ENCODE measurements at places on chromosomes 5 and 9.

- no peak for DNase-seq
These were observed 71.9 kb downstream of the KIF4B start for GRCh38 chr5:155085282-155085989.

- no peak for DNase-seq
These were observed 118.8 kb downstream of the ATPSCKMT start for GRCh38 chr5:10130881-10131280.

GRCh38 chr5:139150367-139150999 is 47.7 kb downstream of the SIL1 start:
- no peak for DNase-seq

DNA sequence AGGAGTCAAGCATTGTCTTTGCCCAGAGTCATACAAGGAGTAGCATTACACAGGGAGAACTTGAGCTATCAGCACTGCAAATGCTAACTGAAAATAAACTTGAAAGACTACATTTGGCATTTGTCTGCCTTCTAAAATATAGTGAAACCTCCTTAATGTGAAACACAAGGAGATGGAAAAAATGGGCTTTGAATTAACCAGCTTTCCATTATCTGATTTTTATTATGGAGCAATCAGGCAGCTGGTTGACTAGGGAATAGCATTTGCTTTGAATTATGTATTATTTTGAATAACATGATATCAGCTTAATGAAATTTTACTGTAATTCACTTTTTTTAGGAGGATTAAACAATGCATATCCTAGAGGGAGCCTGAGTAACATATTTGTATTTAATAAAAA is 130.8 kb downstream of the GDNF start:
- no peak for DNase-seq

GRCh38 chr5:143796753-143797152 is 15.2 kb upstream of the HMHB1 start:
- no peak for DNase-seq

- no peak for DNase-seq
These were observed 239.7 kb downstream of the HSPA4 start for GRCh38 chr5:133291524-133291923.

GRCh38 chr5:119468286-119468685 is 16.0 kb downstream of the HSD17B4 start:
- no peak for DNase-seq

GRCh38 chr5:157574456-157575380 is 857 bp downstream of the ADAM19 start:
- no peak for DNase-seq

DNA sequence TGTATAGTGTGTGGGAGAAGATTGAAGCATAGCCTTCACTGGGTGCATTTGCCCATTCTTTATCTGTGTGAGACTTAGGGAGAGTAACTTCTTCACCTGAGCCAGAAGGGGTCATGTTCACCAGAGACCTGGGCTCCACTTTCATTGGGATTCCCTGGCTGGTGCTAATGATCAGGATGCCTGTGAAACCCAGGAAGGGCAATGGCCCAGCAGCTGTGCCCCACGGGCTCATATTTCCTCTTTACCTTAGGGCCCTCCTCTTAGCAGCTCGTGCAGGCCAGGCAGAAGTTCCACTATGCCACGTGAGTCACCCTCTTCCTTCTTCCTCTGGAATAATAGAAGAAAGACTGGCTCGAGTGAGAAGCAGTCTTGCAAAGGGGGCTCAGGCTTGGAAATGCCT is 5.0 kb downstream of the PPARGC1B start:
- DNase-seq, result no peak

DNA sequence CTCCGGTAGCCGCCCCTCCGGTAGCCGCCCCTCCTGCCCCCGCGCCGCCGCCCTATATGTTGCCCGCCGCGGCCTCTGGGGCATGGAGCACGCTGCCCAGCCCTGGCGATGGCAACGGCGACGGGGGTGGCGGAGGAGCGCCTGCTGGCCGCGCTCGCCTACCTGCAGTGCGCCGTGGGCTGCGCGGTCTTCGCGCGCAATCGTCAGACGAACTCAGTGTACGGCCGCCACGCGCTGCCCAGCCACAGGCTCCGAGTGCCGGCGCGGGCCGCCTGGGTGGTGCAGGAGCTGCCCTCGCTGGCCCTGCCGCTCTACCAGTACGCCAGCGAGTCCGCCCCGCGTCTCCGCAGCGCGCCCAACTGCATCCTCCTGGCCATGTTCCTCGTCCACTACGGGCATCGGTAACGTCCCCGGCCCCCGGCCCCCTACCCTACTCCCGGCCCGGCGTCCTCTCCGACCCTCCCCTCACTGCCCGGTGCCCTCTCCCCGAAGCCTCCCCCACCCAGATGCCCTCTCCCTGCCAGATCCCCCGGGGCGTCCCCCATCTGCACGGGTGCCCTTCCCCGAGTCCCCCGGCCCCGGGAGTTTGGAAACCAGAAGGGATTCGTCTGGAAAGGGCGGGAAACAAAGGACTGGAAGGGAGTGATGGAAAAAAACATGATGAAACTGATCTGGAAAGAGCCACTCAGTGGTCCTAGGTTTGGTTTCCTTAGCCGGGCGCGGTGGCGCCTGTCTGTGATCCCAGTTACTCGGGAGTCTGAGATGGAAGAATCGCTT is 417 bp downstream of the SRD5A1 start:
- no peak for DNase-seq

DNA sequence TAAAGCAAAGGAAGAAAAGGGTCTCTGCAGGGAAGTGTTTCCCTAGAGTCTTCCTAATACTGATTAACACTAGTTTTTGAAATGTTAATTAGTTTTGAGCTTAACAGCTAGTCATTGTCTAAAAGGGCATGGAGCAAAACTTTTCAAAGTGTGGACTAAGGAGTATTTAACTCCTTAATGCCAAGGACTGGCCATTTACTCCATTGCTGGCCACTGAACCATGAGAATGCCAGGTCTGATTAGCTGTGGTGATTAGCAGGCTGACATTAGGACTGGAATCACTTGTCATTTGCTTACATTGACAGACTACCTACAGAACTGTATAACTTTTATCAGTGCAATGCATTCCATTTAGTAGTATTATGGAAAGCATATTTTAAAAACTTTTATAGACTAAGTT is 987.0 kb downstream of the NR2F1-AS1 start:
- DNase-seq, result no peak

- no peak for DNase-seq
These were observed 78.9 kb downstream of the TRPM3 start for GRCh38 chr9:71042448-71042990.
